Endothelial cell of umbilical vein (primary cell): ENCODE measurements at places on chromosomes 1 and 21. TPM values are rescaled to one million over a fixed set of nuclear protein-coding genes. Genes with fewer than 3 reads are reported as not detected.

- no peak for DNase-seq
Observed at GRCh38 chr1:206666954-206667665, 17.6 kb upstream of the MAPKAPK2 start.

GRCh38 chr1:178682429-178682828 lies 42.6 kb upstream of the RALGPS2 start:
- DNase-seq: peak; percentile 80

- DNase-seq: no peak
Observed at GRCh38 chr1:159302095-159302494, at the start of gene FCER1A. TSS of gene FCER1A (plus strand) at chr1:159302336. CDS start at chr1:159302365, 29 bp downstream.

- no peak for DNase-seq
Observed at GRCh38 chr1:219731771-219732170, 118.9 kb upstream of the ZC3H11B start.

DNA sequence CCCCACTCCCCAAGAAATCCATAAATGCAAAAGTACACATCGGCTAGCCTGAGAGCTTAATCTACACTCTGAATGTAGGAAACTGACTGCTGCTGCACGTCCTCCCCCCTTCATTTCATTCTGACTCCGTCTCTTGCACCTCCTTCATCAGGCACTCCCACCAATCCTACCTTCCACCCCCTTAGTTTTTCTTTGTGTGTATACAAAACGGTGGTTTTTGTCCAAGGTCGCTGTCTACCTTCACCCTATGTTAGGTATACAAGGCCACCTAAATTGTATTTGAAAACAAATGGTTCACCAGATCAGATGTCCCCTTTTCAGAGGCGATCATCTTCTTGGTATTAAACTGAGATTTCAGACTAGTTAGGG lies 1.9 kb downstream of the WDR26 start:
- peak; percentile 48 for DNase-seq

GRCh38 chr1:65068202-65069010 lies 79.6 kb upstream of the AK4 start:
- DNase-seq: peak; percentile 62

DNA sequence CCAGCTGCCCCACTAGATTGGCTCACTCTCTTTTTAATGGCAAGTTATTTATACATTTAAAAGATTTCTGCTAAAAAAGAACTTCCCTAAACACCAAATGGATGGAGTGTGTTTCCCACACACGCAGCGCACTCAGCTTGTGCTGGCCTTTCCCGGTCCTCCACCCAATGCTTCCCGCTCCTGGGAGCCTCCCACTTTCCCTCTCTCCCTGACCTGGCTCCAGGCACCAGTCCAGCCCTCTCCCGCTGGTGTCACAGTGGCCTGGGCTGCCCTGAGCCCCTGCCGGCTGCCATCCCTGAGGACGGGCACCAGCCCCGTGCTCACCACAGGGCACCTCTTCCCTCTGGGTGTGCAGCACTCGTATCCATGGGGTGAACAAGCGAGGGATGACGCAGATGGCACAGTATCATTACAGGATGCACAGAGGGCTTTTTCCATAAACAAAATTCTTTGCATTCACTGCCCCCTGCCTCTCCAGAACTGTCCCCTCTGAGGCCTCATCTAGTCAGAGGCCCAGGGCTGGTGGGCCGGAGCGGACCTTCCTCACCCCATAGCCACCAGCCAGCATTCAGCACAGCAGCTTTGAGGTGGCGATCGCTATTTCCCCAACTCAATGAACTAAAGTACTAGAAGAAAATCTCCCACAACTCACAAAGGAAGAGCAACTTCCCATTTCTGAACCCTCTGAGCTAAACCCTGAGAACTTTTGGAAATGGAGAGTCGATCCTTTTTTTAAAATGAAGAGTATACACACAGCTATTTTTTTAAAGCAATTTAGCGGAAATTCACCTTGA lies 68.5 kb downstream of the SLC37A1 start:
- no peak for DNase-seq

Gene ADAM30
- not detected in 2 replicates for polyA plus RNA-seq

Gene SPRR2E
- polyA plus RNA-seq: not detected in 2 replicates

Gene LRRC8B
- 15.3 and 15.8 TPM in 2 replicates for polyA plus RNA-seq

Gene CFHR5
- polyA plus RNA-seq: not detected in 2 replicates

Gene C1QB
- not detected in 2 replicates for polyA plus RNA-seq
